ENCODE measurements at places on chromosomes 1 and 21.

DNA sequence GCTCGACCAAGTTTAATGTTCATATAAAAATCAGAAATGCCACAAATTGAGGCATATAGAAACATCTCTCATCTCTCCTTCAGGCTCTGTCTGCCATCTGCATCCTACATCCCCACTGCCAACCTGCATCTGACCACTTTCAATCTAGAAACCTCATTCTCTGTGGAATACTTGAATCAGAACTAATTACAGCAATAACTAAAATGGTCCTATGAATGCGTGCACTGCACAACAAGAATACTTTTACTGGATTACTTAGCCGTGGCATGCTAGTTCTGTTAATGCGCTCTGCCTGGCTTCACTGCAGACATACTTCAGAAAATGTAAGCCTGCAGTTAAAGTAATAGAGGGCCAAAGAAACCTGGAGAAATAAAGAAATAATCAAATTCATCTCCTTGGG lies 89.8 kb upstream of the NR5A2 start:
- no peak for DNase-seq

DNA sequence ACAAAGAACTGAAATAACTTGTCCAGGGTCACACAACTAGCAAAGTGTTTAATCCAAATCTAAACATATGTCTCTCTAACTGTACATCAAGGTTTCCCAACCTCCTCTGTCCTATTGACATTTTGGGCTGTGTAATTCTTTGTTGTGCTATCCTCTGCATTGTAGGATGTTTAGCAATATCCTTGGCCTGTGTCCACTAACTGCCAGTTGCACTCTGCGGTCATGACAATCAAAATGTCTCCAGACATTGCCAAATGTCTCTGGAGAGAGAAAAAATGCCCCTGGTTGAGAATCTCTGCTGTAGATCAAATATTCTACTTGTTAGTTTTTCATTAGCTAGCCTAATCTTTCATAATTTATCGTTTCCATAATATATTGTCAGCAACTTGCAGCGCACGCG lies 353.4 kb upstream of the NEGR1 start:
- no peak for DNase-seq

DNA sequence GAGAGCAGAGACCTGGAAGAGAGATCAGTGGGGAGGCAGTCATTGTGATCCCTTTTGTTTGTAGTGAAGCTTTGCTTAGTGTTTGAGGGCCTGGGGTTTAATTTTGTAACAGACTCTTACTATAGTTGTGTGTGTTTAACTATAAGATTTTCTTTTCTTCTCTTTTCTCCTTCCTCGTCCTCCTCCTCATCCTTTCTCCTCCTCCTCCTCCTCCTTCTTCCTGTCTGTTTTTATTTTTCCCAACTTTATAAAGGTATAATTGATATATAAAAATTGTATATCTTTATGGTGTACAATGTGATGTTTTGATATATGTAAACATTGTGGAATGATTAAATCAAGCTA lies 71.2 kb upstream of the MACF1 start:
- DNase-seq = no peak

DNA sequence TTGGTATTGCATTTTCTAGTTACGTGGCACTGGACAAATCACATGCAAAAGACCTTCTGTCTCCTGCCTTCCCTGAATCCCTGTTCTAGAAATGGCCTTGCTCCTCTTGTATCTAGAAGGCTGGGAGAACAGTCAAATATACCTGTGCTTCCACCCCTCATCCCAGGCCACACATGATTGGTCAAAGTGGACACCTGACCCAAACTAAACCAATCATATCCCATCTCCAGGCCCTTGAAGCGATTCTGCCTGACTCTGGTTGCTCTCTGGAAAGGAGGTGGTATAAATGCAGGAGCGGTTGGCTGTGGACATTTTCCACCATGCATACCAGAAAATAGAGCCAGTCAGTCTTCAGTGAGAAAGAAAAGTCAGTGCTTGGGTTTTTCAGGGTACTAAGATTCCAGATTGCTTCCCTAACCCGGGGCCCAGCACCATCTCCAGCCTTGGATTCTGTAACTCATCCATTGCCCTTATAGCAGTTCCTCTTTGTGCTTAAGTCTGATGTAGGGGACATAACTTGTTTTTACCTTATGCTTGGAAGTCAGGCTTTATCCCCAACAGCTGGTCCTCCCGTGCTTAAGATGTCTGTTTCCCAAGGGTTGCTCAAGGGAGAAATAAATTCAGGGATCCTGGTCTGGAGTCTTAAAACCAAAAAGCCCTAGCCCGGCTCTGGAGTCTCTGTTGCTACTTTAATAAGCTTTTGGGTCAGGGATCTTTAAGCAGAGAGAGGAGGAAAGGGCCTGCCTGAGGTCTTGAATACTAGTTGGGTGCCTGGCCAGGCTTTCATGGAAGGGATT lies 7.7 kb upstream of the PHC2 start:
- DNase-seq = no peak

- DNase-seq = no peak
These were observed 149.7 kb downstream of the PGBD5 start for GRCh38 chr1:230276401-230276800.

DNA sequence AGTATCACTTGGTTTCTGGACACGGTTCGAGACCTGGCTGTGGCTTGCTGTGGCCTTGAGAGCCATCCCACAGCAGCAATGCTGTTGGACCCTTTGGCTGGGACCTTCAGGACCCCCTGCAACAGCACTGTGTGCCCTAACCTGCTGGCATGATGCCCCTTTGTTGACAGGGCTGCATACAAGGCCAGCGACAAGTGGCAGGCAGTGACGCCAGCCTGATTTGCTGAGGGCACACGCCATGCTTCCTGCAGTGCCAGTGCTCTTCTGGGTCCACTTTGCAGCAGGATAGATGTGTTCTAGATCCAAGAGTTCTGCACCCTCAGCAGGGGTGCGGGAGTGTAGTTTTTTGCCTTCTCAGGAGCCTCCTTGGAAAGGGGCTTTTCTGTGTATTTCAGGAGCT lies 32.8 kb downstream of the COQ8A start:
- DNase-seq = no peak

GRCh38 chr1:155974208-155975115 lies 3.9 kb downstream of the ARHGEF2 start:
- peak; percentile 83 for DNase-seq

- DNase-seq = peak; percentile 44
These were observed 8.9 kb upstream of the FMO3 start for GRCh38 chr1:171081763-171082201.

DNA sequence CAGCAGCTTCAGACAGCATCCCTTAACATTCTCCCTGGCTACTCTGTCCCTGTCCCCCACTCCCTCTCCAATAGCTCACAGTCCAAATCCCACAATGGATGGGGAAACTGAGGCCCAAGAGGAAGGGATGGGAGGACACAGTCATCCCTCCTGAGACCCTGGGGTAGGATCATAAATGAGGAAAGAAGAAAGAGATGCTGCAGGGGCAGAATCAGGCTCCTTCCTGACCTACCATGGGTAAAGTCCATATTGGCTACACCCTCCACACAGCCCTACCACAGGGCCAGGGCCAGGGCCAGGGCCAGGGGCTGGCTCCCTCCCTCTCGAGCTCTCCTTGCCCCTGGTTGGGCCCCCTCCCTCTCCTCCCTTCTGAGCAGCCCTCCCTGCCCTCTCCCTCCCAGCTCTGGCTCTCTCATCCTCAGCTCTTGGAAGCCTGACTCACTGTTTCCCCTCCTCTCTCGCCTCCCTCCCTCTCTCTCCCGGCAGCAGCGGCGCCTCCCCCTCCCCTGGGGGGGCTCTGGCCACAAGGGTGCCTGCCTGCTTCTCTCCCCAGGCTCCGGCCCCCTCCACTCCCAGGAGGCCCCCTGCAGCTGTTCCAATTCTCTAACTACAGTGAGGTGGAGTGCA lies 4.9 kb downstream of the AHDC1 start:
- DNase-seq = peak; percentile 30

DNA sequence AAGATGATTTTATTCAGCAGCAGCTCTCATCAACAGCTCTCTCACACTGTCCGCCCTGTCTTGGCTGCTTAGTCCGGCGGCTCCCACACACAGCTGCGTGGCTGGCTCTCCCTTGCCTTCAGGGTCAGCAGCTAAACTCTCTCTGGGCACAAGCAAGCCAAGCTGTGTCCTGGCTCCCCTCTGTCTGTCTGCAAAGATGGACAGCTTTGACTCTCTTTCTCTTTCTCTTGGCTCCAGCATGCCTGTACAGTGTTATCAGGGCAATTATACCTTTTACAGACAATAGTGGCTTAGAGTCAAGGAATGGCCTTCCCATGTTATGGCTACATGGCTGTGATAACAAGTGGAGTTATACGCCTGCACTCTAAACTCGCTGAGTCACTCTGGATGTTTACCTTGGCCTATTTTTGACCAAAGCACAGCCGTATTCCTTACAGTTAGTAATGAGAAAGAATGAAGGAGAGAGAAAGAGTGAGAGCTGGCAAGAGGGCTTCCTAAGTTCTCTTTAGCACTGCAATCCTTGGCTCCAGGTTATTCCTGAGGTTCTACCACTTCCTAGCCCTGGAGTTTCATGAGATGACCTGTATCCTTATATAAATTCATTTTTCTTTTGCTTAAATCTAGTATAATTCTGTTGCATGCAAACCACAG lies 59.9 kb upstream of the ZSWIM5 start:
- DNase-seq = no peak

DNA sequence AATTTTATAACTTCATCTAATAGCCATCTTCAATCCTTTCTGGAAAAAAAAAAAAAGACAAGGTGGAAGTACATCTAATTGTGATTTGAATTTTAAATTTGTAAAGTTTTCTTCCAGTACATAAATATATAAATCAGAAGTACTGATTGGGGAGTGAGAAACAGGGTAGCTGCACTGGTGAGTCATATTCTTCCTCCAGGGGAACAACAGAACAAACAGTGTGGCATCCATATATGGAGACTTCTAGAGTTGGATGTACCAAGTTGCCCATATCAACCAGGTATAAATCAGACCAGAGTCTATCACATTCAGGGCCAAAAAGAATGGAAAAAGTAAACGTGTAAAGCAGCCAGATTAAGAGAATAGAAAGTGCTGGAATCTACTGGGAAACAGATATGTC lies 66.0 kb upstream of the NRIP1 start:
- no peak for DNase-seq

DNA sequence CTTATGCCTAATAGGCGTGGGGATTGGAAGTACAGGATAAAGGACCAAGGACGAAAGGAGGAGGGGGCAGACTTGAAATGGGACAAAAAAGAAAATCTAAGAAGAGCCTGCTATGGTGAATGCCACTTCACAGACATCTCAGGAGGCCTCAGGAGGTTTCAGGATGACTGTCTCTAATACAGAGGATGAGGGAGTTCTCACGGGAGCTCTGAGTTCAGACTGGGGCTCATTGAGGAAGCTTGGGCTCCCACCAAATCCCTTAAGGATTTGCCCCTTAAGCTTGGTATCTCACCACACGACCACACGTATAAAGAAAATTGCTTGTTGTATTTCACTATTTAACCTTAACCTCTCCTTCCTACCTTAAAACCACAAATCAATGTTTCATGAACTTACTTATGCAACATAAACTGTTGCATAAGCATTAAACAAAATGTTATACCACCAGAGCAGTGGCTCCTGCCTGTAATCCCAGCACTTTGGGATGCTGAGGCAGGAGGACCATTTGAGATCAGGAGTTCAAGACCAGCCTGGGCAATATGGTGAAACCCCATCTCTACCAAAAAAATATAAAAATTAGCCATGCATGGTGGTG lies 12.4 kb downstream of the SLC30A1 start:
- DNase-seq = no peak

DNA sequence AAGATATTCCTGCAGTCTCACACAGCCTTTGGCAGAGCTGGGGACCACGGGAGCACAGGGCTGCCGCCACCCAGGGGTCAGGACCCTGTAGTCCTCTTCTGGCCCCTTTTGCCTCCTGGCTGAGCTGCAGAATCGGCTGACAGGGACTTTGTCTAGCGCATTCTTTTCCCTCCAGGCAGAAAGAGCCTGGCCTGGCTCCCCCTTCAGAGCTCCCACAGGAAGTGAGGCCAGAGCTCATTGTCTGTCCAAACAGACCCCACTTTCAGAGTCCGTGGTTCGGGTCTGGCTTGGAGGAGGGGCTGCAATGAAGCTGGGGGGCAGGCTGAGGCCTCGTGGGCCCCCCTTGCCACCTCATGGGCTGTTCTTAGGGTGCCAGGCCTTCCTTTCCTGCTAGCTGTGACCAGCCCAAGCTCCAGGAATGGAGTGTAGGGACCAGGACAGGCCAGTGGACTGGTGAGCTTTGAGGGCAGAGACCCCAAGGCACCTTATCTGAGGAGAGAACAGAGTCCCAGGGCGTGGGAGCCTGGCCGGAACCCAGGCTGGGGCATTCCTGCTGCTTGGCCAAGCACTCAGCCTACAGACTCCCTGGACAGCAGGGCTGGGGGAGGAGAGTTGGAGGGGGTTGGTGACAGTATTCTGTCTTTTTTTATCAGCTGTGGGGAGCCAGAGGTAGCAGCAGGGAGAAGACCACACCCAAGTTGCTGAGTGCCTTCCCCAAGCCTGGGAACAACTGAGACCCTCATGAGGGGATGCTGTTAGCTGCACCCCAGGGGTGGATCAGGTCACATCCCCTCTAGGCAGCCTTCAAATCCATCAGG lies 4.7 kb downstream of the CELSR2 start:
- peak; percentile 71 for DNase-seq

- DNase-seq = no peak
These were observed 8.1 kb downstream of the PAQR7 start for GRCh38 chr1:25867210-25867991.

DNA sequence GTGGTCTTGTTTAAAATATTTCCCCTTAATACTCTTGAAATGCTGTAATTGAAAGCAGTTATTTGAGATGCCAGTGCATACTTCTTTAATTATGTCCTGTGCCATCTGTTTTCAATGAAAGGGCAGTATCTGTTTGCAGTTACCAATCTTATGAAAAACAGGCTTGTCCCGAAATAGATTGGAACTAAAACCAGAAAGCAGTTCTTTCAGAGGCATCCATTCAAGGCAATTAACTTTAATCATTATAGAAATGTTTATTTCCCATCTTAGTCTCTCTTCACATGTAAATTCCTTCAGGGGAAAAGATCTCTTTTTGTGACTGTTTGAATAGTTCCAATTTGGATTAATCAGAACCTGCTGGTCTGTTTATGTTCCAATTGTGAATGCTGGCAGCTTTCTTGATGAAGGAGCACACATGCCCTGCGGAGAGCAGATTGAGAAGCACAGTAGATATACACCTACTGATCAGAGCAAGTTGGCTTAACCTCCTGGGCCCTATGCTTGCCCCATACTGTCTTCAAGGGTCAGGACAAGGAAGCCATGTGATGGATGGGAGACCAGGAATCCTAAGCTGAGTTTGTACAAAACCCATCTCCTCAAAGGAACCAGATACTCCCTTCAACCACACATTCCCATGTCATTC lies 41.6 kb upstream of the MROH9 start:
- DNase-seq = no peak

- DNase-seq = no peak
These were observed 7.6 kb upstream of the RXRG start for GRCh38 chr1:165452336-165453130.
